GM04504 (cell line): ENCODE measurements at places on chromosomes 4 and X.

- DNase-seq: peak; percentile 3
Observed at GRCh38 chr4:64713256-64713840, 304.1 kb upstream of the TECRL start.

GRCh38 chr4:28391877-28392276 is 1531.2 kb downstream of the STIM2 start:
- peak; percentile 15 for DNase-seq

DNA sequence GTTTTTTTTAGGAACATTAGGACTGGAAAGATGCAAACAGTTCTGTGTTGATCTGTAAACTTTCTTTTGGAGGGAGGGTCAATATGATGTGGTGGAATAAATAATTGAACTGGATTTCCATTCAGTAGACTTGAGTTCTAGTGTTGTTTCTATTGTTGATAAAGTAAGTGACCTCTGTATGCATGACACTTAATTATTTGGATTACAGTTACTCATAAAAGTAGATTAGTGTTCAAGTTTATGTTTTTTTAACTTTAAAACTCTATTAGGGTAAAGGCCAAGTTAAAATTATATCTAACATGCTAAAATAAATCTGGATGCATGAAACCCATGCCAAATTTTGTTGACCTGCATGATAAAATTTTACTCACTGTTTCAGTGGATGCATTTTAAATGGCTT is 85.4 kb upstream of the NR3C2 start:
- no peak for DNase-seq

DNA sequence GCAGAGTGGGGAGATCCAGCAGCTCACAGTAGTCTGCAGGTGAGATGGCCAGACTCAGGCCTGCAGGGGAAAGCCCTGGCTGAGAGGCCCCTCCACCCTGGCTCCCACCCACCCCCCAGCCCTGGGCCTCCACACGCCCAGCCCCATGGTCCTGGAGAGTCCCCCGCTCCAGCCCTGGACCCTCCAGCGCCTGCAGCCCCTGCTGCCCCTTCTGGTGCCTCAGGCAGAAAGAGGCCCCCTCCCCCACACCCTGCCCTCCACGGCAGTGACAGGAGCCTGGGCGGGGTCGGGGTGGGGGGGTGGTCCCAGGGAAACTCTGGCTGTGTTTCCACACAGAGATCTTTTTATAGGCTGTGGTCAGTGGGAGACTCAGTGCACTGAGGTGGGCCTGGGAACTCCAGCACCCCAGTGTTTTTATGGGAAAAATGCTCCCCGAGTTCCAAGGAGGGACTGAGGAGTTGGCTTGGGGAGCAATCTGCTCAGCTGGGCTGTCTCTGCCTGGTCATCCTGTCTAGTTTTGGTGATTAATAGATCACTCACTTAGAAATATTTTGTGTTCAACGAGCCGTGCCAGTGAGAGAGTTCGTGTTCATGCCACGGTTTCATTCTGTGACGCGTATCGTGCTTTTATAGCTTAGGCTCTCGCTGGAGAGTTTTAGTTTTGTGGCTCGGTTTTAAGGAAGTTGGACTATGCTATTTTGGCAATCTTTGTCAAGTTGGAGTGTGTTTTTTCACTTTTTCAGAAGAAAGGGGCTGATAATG is 53.1 kb upstream of the HGFAC start:
- DNase-seq: peak; percentile 74

DNA sequence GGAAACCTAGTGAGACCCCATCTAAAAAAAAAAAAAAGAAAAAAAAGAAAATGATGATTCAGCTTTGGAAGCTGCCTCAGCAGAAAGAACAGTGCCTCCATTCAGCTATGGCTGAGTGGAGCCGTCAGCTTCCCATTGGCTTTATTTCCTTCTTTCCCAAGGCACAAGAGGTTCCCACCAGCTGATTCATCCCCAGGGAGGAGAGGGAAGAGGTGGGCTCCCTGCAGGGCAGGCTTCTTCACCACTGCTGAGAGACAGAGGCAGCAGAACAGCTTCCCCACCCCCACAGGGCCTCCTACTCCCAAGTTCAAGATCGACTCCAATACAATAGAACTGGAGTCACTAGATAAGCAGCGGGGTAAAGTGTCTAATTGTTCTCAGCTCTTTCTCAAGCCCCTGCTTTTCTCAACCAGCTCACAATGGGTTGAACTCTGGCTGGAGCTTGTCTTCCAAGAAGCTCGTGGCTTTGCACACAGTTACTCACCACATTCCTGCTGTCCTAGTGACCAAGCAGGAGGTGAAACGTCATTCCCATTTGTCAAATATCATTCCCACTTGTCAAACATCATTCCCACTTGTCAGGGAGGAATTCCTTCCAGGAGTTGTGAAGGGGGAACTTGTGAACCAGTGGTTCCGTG is 47.8 kb downstream of the FHDC1 start:
- no peak for DNase-seq

DNA sequence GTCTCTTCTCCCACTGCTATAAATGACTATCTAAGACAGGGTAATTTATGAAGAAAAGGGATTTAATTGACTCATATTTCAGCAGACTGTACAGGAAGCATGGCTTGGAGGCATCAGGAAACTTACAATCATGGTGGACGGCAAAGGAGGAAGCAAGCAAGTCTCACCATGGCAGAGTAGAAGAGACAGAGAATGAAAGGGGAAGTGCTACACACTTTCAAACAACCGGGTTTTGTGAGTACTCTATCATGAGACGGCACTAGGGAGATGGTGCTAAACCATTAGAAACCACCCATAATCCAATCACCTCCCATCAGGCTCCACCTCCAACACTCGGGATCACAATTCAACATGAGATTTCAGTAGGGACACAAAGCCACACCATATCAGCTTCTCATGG is 11.1 kb downstream of the UBE2NL start:
- DNase-seq: no peak
